Stimulated activated CD4-positive, alpha-beta T cell treated with anti-CD3 and anti-CD28 coated beads, Interleukin-12 subunit alpha, Interleukin-12 subunit beta, amount 100 ng/mL, for 48 hours (primary cell): ENCODE measurements at places on chromosomes 1 and 21.

GRCh38 chr1:22794647-22795365 lies 84.2 kb downstream of the EPHB2 start:
- DNase-seq, result no peak

DNA sequence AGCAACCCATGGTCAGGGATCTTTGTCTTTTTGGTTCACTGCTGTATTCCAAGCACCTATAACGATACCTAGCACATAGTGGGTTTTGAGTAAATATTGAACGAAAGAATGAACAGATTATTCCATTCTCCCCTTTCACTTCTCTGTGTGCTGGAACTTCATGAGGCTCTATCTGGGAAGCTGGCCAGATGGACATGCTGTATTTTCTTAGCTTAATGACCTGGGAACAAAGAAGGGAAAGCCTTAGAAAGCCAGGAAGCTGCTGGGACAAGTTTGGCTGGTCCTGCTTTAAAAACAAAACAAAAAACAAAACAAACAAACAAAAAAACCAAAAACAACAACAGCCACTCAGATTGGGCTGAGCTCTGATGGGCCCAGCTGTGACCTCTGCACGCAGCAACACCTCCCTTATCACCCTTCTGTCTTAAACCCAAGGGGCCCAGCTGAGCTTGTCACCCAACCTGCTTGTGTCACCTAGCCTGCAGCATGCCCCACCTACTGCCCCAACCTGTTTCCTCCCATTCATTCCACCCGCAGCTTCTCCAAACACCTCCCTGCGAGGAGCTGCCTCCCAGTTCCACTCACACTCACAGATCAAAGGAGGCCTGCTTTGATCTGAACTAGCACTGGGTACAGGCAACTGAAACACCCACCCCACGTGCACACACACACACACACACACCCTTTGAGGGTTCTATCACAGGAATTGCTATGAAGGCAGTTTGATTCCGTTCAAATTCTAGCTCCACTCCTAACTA lies 37.1 kb downstream of the SLC30A1 start:
- DNase-seq, result no peak

DNA sequence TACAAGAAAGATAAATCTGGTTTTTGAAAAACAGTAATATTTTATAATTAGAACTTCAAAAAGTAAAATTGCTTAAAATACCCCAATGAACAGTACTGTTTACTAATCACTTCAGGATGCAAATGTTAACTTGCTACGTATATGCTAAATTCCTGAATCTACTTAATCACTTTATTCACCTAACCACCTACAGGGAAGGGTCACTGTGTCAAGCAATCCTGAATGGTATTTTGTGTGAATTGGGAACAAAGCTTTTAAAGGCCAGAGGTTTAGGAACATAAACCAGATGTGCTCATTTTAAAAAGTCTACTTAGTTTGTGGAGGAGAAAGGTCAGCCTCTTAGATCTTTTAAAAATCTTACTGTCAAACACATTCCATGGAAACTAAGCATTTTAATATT lies 1143.0 kb upstream of the ADGRL2 start:
- DNase-seq, result no peak

GRCh38 chr1:116916002-116916401 lies 6.3 kb downstream of the PTGFRN start:
- DNase-seq, result no peak

DNA sequence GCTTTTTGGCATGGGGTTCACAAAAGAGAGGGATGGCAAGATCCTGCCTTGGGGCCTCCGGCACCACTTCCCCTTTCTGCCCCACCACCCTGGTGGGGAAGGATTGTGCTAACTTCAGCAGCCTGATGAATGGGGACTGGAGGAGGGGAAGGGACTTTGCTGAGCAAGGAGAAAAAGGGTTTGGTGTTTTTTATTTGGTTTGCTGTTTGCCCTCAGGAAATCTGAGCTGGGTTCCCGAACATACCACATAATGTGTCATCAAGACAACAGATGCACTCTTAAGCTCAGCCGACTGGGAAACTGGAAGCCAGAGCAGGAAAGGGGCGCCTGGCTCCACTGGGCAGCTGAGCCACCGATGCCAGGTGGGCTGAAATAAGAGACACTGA lies 19.8 kb downstream of the OLFML2B start:
- no peak for DNase-seq

GRCh38 chr1:19619697-19620384 lies 24.3 kb upstream of the NBL1 start:
- DNase-seq, result no peak

- no peak for DNase-seq
Measured at GRCh38 chr1:53733447-53733931, 5.5 kb downstream of the GLIS1 start.

GRCh38 chr1:65146908-65147423 lies 1.0 kb upstream of the AK4 start:
- DNase-seq, result no peak

DNA sequence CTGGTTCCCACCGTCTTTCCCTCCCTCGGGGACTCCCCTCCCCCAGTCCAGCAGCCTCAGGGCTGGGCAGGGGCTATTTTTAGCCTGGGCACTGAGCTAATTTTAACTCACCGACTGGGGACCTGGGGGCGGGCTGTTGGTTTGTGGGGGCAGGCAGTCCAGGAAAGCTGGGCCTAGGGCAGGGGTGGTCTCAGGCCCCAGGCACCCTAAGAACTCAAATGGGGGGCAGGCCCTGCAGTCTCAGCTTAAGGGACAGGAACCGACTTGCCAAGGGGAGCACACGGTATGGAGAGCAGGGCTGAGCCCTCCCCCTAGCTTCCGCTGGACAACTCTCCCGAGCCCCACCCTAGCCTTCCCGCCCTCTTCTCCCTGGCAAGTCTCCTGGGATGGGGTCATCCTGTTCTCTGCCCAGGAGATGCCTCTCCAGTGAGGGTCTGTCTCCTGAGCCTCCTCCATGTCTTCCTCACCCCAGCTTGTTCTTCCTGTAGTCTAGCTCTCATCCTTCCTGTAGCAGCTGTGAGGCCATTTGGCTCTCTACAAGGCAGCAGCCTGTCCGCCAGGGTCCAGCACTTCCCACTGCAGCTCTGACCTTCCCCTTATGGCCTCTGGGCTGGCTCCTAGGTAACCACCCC lies 10.1 kb downstream of the MEF2D start:
- no peak for DNase-seq

DNA sequence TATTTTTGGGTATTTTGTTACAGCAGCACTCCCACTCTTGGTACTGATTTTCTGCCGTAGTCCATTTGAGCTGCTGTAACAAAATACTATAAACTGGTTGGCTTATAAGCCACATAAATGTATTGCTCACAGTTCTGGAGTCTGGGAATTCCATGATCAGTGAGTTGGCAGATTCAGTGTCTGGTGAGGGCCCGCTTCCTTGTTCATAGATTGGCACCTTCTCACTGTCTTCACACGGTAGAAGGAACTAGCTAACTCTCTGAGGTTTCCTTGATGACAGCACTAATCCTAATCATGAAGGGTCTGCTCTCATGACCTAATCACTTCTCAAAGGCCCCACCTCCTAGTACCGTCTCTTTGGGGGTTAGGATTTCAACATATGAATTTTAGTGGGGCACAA lies 85.2 kb downstream of the HHAT start:
- DNase-seq, result no peak

DNA sequence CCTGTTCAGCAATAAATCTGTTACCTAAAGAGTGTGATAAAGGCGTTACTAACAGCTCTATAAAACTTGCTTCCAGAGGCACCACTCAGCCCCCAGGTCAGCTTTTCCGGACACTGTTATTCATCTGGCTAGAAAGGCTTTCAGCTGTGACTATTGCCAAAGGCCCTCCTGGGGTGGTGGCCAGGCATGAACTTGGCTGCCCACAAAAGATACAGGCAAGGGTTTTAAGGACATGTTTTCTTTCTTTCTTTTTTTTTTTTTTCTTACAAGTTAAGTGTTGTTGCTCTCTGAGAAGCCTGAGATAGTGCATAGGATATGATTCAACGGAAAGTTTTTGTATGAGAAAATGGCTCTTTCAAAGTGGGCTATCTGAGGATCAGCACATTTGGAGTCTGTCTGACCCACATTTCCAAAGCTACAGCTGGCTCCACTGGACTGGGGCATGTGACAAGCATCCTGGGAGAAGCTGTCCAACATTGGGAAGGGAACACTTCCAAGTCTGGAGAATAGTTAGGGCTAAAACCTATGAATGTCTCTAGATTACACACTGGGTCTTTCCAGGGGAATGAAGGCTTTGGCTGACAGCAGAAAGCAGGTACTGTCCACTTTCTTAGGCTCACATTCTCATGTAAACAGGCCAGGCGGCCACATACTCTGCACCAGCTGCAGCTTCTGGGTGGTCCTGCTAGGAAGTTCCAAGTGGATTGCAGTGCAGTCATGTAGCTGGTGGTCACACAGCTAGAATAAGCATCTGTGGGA lies 639.7 kb downstream of the LMO4 start:
- no peak for DNase-seq

DNA sequence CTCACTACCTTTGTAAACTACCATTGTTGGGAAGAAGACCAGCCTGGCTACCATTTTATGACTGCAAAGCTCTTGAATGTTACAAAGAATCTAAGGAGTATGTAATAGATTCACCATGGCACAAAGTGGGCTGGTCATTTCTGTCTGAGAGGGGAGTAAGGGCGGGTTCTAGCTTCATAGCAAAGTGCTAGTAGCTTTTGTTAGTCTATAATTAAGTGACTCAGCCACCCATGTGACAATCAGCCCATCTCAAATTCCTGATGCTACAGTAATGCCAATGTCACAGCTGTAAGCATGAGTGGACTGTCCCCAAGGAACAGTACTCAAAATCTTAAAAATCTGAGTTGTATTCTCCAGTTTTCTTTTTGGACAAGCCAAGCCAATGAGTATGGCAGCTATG lies 15.4 kb upstream of the OTUD3 start:
- DNase-seq, result no peak
